ENCODE measurements at places on chromosomes 13 and 19.

DNA sequence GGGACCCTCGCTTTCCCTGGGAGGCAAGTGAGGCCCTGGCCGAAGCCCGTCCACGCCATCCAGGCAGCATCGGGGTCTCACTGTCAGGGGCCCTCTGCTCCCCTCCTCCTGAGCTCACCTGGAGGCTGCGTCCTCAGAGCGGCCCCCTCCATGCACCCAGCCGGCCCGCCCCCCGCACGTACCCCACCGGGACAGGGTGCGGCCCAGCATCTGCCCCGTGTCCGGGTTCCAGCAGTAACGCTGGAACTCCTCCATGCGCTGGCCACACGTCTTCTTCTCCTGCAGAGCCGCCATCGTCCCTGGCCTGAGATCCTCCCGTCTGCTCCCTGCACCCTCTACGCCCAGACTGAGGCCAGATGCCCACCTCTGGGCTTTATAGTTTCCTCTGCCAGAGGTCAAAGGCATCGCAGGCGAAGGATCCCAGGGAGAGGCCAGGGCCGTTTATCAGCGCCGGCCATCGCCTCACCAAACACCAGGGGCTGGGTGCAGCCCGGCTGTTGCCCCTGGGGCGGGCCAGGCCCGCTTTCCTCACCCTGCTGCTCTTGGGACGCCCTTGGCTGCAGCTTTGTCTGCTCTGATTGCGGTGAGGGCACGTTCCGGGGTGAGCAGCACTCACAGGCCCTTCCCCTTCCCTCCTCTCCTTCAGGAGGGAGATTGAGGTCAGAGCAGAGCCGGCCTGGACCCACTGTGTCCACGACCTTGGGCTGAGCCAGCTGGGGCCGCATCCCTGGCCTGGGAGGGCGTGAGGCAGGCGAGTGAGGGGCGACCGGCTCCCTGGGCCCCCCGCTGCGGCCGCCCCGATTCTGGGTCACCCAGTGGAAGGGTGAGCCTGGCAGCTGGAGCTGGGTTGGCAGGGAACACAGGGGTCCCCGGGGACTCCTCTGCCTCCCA lies at the start of gene ATP4B:
TSS of gene ATP4B (minus strand) at position 348 of the 891 bp plus-strand sequence. CDS start at position 294, 54 bp downstream.
- no peak for DNase-seq

- DNase-seq = peak; percentile 69
Observed at GRCh38 chr19:41449079-41449864, 6.3 kb downstream of the ERICH4 start.

GRCh38 chr13:32650705-32651311 lies 64.6 kb downstream of the PDS5B start:
- DNase-seq = peak; percentile 69

- no peak for DNase-seq
Observed at GRCh38 chr13:23320926-23321534, 112.5 kb downstream of the SACS start.

- DNase-seq = no peak
Observed at GRCh38 chr13:33218020-33218419, 67.5 kb downstream of the STARD13 start.

GRCh38 chr13:60431108-60431700 lies 34.2 kb downstream of the TDRD3 start:
- DNase-seq = peak; percentile 51

DNA sequence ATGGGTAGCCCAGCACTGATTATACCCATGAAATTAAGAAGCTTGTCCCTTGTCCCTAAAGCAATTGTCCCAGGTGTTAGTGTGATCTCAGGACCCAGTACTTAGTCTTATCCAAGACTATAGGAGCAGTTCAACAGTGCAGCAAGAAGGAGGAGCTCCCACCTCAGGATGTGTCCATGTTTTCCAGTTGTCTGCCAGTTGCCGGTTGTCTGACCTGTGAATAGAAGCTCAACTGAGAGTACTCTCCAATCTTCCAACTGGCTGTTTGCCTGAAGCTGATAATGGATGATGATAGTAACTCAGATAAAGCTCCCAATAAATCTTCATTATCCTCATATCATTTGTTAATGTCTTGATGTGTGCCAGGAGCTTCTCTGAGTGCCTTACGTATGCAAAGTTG lies 107.2 kb upstream of the HTR2A start:
- no peak for DNase-seq

DNA sequence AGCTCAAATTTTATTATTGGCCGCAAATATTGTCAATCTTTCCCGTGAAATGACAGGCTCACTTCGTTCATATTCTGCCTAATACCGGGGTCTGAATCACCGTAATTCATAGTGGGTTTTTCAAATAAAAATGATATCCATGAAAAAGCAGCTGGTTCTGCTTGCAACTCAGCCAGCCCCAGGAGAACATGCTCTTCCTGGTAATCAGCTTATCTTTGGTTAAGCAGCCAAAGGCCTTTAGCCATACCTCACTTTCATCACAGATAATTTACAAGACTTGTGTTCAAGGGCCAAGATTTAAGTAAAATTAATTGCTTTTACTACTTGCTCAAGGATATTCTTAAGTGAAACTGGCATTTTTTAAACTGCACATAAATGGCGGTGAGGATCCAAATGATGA lies 22.5 kb downstream of the RNASEH2B start:
- DNase-seq = no peak

DNA sequence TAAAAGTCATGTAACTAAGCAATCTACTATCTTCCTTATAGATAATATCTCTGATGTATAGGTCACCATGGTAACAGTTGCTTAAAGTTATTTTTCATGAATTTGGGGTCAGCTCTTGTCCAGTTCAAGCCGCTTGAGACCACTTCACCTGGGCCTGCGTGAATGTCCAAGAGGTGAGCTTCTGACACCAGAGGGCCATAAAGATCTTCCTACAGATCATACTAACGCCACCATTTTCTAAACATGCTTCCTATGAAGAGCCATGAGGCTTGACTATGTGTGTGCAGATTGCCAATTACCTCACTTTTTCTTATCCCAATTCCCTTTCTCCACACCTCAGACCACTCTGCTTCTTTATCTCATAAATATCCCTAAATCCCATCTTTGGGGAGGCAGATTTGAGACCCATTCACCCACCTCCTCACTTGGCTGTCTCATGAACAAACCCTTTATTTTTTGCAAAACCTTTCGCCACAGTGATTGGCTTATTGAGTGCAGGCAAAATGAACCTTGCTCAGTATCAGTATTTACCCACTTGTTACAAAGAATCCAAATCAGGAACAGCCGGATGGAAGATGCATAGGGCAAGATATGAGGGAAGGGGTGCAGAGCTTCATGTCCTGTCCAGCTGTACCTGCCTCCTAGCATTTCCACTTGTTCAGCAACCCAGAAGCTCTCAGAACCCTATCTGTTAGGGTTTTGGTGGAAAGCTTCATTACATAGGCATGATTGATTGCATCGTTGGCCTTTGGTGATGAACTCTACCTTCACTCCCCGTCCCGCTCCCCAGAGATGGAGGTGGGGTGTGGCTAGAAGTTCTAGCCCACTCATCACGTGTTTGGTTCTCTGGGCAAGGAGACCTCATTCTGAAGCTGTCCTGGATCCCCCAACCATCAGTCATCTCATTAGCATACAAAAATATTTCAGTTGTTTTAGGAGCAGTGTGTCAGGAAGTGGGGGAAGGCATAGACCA lies 34.2 kb downstream of the FAM187B start:
- no peak for DNase-seq

DNA sequence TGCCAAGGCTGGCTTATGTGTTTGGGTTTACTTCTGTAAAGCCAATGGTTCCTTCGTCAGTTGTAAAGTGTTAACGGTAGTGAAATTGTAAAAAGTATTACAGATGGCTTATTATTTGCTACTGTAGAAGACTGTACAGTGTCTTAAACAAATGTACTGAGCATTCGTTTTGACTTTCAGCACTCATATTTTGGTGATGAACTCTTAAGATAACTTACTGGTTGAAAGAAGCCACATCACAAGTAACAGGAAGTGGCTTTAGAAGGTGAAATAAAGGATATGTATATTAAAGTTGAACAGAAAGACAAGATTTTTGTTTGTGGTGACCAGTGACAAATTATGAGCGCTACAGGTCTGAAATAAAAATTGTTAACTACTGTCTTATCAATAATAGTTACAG lies 64.2 kb downstream of the URI1 start:
- DNase-seq = no peak

DNA sequence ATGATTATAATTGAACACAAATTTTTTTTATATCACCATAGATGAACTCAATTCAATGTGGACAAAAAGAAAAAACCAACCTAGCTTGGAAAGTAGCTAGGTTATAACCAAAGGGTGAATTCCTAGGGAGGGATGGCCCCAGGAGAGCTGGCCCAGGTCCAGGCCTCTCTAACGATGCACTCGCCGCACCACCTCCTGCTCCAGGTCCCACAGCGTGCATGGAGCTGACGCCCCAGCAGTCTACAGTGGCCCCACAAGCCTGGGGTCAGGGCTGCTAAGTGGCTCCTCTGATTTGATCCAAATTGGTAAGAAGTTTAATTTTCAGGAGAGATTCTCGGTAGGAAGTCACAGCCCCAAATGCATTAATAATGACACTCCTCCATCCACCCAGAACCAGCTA lies 48.8 kb downstream of the TSHZ3 start:
- no peak for DNase-seq

GRCh38 chr13:101837288-101837687 lies 384.8 kb downstream of the ITGBL1 start:
- DNase-seq = no peak

DNA sequence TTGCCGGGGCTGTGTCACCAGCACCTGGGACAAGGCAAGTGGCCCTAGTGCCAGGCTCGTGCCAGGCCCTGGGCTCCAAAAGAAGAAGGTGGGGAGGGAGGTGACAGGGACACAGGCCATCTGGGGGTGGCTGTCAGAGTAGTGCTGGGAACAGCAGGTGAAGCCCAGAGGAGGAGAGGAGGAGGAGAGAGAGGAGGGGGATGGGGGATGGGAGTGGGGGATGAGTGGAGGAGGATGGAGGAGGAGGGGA lies 18.7 kb downstream of the LSM4 start:
- DNase-seq = no peak

GRCh38 chr19:56312342-56312741 lies 2.3 kb downstream of the ZSCAN5A start:
- DNase-seq = no peak

- peak; percentile 28 for DNase-seq
Observed at GRCh38 chr19:8363803-8364771, at the start of gene ANGPTL4. ANGPTL4 (plus strand) TSS chr19:8364155; CDS start chr19:8364322, 167 bp downstream.

DNA sequence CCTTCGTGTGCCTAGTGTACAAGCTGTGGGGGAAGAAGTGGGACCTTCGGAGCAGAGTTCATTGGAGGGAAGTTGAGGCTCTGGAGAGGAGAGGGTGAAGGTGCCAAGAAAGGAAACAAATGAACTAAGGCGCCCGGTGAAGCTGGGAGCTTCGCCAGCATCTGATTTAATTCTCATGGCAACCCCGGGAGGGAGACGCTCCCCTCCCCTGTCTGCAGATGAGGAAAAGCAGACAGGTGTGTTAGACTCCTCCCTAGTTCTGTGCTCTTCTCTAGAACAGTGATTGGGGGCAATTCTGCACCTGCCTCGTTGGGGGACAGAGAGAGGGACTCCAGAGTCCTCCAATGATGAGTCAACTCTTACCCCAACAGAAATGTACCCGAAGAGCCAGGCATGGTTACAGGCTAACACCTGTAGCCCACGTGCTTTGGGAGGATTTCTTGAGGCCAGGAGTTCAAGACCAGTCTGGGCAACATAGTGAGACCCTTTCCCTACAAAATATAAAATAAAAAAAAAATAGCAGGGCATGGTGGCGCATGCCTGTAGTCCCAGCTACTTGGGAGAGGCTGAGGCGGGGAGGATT lies 4.2 kb downstream of the SSC5D start:
- peak; percentile 58 for DNase-seq

DNA sequence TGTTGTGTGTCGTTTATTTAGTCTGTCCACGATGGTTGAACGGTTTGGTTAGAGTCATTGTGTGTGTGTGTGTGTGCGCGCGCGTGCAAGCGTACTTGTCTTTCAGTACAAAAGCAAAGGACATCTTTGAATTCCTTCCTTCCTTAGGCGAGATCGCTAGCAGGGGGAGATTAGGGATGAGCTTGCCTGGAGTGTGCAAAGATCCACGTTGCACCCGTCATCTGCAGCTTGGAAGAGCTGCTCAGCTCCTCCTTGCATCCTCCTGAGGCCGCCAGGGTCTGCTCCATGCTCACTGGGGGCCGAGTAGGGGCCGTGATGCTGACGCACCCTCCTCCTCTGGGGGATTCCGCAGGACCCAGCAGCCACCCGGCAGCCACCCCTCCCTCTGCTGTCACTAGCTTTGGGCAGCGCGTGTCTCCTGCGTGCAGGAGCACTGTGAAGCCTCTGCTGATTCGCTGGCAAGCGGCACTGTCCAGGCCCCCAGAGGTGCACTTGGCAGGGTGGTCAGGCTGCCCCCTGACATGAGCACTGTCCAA lies 137.3 kb downstream of the KDM4B start:
- no peak for DNase-seq

GRCh38 chr13:112880976-112881540 lies 88.0 kb upstream of the MCF2L start:
- no peak for DNase-seq

Measured in NCI-H146 (cell line).